ENCODE measurements at places on chromosomes 7 and 10. TPM values are rescaled to one million over a fixed set of nuclear protein-coding genes. Genes with fewer than 3 reads are reported as not detected.

The GRID1 gene
- 0.33 TPM for total RNA-seq

The FFAR4 gene
- total RNA-seq = not detected

The RPP30 gene
- 32.2 TPM for total RNA-seq

The SLC13A1 gene
- not detected for total RNA-seq

The PRKAR1B gene
- 12.3 TPM for total RNA-seq

The HEPACAM2 gene
- under 0.01 TPM for total RNA-seq

The WDR86 gene
- total RNA-seq = 1.0 TPM

The FAM25A gene
- total RNA-seq = not detected

The PRKCQ gene
- 0.26 TPM for total RNA-seq

The SDK1 gene
- total RNA-seq = 8.6 TPM

The OR6V1 gene
- not detected for total RNA-seq

The PTPRN2 gene
- total RNA-seq = 0.77 TPM

The AKR1C4 gene
- not detected for total RNA-seq

The LZTS2 gene
- total RNA-seq = 129 TPM

The GPR141 gene
- total RNA-seq = under 0.01 TPM

The RBM17 gene
- total RNA-seq = 46.1 TPM

The FGF8 gene
- not detected for total RNA-seq

The LDB3 gene
- total RNA-seq = under 0.01 TPM

The EN2 gene
- total RNA-seq = not detected

The SFMBT2 gene
- 2.8 TPM for total RNA-seq

The HOXA9 gene
- under 0.01 TPM for total RNA-seq

The HABP2 gene
- not detected for total RNA-seq

The ZP3 gene
- total RNA-seq = 2.6 TPM

The OGDHL gene
- under 0.01 TPM for total RNA-seq

The ZDHHC16 gene
- 33.4 TPM for total RNA-seq

The PLPP4 gene
- 0.26 TPM for total RNA-seq

The MRLN gene
- not detected for total RNA-seq

The R3HCC1L gene
- total RNA-seq = 19.5 TPM

The CCL24 gene
- not detected for total RNA-seq

The ZNF316 gene
- total RNA-seq = 13.0 TPM

The FGFBP3 gene
- total RNA-seq = 0.50 TPM

The CNPY4 gene
- 21.6 TPM for total RNA-seq

The PILRA gene
- total RNA-seq = 0.33 TPM

The SAMD9L gene
- 15.7 TPM for total RNA-seq

The SHTN1 gene
- 0.26 TPM for total RNA-seq

The SRRM3 gene
- total RNA-seq = 1.0 TPM

The ETV1 gene
- 26.4 TPM for total RNA-seq

The CYP2C8 gene
- total RNA-seq = 0.17 TPM

The PRSS37 gene
- total RNA-seq = not detected

The C10orf67 gene
- total RNA-seq = under 0.01 TPM

The RGR gene
- not detected for total RNA-seq

The ENTPD1 gene
- 3.3 TPM for total RNA-seq

The GRM3 gene
- not detected for total RNA-seq

The CRPPA gene
- 1.5 TPM for total RNA-seq

The ZNF239 gene
- total RNA-seq = 6.2 TPM

The UNC5B gene
- 36.0 TPM for total RNA-seq

The MYH16 gene
- not detected for total RNA-seq

The ZNF800 gene
- total RNA-seq = 12.4 TPM

The COL26A1 gene
- not detected for total RNA-seq

The PGAM2 gene
- 0.26 TPM for total RNA-seq

The C7orf57 gene
- not detected for total RNA-seq

The ASZ1 gene
- not detected for total RNA-seq

The GIMAP8 gene
- total RNA-seq = under 0.01 TPM

The CPVL gene
- total RNA-seq = 0.51 TPM

The CFTR gene
- under 0.01 TPM for total RNA-seq

The RELN gene
- total RNA-seq = 0.33 TPM

The CLCN1 gene
- total RNA-seq = under 0.01 TPM

The C10orf95 gene
- total RNA-seq = under 0.01 TPM

All from fibroblast of lung (primary cell).